ENCODE measurements at places on chromosomes 6 and 20.

- no peak for DNase-seq
These were observed 8.5 kb upstream of the TRIM40 start for GRCh38 chr6:30127238-30128093.

DNA sequence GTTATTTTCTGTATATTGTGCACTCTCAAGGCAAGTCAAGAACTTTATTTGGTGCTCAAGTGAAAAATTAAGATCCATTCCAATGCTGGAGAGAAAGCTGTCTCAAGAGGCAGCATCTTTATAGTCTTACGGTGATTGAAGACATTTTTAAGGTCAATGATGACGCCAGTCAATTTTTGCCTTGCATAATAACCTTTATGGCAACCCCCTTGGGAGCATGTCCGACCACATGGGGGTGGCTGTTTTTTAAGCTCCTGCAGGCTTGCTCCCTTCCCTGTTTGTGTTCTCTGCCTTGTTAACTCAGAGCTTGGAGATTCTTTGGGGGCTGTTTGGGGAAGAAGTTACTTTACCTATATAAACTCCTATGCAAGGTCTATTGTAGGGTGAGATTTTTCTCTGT, 109.6 kb upstream of the FERMT1 start:
- no peak for DNase-seq

- no peak for DNase-seq
These were observed 59.5 kb downstream of the CTCFL start for GRCh38 chr20:57465486-57465885.

- no peak for DNase-seq
These were observed 213.5 kb upstream of the FAM83B start for GRCh38 chr6:54632984-54633565.

- no peak for DNase-seq
These were observed 29.8 kb upstream of the MCHR2 start for GRCh38 chr6:100023798-100024197.

DNA sequence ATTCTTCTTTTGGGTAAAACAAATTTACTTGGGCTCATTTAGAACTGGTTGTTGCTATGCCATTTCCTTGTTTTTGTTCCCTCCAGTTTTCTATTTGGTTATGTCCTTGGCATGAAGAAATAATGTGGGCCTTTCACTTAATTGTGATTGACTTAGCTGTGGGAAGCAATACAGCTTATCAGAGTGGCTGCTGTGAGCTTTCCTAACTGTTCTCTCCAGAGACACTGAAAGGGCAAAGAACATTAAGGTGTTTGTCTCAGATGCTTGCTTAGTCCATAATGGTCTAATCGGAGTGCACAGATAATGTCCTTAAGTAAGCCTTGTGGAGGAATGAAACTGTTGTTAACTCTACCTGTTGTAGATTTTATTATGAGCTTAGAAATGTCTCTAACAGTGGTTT, 56.6 kb downstream of the SH3BGRL2 start:
- no peak for DNase-seq

DNA sequence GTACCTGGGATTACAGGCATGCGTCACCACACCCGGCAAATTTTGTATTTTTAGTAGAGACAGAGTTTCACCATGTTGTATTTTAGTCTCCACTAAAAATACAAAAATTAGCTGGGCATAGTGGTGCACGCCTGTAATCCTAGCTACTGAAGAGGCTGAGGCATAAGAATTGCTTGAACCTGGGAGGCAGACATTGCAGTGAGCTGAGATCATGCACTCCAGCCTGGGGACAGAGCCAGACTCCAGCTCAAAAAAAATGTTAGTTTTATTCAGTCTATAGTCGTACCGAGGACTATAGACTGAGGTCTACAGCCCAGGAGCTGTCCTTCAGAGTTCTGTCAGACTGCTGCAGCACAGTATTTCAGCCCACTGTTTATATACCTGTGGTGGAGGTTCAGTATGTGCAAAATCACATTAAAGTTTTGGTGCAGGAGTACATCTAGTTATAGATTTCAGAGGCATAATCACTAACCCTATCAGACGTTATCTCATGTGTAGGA, 3.6 kb upstream of the CASP8AP2 start:
- DNase-seq: no peak

- no peak for DNase-seq
These were observed 148.2 kb upstream of the AKAP12 start for GRCh38 chr6:151091571-151091970.

DNA sequence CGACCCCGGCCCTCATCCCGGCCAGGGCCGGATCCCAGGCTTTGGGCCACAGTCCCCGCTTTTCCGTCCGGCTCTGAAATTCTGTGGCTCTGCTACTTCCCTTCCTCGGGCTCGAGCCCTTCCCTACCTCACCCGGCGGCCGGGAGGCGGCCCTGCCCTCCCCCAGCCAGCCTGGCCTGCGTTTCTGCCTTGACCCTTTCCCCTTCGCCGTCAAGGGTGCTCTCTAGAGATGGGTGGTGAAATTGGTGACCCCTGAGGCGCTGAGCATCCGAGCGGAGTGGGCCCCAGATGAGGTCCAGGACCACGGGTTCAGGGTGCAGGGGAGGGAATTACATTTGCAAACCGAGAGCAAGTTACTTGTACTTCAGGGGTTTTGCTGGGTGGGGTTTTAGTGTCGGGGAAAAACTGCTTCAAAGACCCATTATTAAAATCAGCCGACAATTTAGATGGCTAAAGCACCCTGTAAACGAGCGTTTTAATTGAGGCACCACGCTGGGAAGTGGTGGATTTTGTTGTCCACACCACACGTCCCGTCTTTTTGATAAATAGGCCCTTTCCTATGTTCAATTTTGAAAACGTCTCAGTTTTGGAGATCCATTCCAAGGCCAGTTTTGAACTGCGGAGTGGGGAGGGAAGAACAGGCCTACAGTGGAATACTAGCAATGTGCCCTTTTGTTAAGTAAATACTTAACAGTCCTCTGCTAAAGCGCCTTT, 9.9 kb downstream of the TFAP2A start:
- DNase-seq: peak; percentile 9

- no peak for DNase-seq
These were observed 9.2 kb downstream of the SHPRH start for GRCh38 chr6:145954985-145955384.

DNA sequence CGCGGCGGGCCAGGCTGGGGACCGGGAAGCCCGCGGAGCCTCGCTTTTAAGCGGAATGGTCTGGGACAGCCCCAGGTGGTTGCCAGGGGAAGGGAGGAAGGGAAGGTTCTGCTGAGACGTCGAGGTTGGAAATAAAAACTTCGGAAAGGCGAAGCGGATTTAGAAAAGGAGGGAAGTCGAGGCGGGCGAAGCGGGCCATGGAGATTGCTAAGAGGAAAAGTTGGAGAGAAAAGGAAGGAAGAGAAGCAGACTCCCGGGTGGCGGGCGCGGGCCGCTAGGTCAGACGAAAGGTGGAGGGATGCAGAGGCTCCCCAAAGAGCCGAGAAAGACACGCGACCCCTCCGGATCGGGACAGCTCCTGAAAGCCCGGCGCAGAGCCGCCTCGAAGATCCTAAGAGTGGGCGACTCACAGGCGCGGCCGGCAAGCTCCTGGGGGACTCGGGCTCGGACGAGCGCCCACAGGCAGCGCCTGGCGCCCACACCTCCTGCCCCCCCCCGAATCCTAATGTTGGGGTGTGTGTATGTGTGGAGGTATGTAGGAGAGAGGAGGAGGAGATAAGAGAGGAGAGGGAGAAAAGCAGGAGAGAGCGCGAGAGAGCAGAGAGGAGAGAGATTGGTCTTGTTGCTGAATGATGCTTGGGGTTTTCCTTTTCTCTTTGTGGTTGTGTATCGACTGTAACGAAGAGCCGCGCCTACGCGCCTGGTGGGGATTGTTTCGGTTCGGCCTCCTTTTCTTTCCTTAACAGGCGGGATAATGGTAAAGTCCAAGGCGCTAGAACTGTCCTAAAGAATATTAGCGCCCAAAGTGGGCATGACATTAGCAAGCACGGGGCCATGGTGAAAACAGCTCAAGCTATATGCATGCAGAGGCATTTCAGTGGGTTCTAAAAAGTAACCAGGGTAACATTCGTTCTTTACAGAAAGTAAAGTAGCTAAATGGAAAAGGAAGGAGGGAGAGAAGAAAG, 1.5 kb downstream of the TFAP2B start:
- DNase-seq: no peak

GRCh38 chr6:92779746-92780145, 639.6 kb downstream of the EPHA7 start:
- peak; percentile 30 for DNase-seq

DNA sequence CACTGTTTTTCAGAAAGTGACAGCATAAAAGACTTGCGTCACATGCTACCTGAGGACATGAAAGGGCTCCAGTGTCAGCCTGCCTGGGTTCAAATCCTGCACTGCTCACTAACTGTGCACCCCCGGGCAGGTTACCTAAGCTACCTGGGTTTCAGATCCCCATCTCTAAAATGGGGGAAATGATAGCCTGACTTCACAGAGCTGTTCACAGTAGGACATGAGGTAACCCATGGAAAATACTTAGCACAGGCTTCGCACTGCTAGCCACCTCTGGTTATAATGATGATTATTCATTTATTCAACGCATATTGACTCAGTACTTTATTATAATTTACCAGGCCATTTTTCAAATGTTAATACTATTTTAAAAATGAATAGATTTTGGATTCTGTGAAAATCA, 23.0 kb downstream of the TBC1D7 start:
- no peak for DNase-seq

- DNase-seq: no peak
These were observed 637.7 kb upstream of the CITED2 start for GRCh38 chr6:140012150-140012549.

- DNase-seq: peak; percentile 33
These were observed 33.9 kb downstream of the SLC17A4 start for GRCh38 chr6:25788305-25788922.

DNA sequence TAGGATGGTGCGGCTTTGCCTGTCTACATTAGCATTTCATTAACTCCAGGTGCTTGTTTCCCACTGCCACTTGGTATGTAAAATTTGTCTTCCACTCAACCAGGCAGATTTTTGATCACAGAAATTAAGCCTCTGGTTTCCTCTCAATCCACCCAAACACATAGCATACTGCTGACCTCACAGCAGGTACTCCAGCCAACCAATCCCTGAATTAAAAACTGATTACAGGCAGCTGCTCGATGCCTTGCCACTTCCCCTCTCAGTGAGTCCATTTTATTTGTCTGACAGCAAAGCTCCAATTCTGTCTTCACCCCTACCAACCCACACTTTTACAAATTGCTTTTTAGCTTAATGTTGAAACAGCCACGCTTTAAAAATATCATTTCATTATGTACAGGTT, 95.2 kb downstream of the PLCB1 start:
- no peak for DNase-seq

DNA sequence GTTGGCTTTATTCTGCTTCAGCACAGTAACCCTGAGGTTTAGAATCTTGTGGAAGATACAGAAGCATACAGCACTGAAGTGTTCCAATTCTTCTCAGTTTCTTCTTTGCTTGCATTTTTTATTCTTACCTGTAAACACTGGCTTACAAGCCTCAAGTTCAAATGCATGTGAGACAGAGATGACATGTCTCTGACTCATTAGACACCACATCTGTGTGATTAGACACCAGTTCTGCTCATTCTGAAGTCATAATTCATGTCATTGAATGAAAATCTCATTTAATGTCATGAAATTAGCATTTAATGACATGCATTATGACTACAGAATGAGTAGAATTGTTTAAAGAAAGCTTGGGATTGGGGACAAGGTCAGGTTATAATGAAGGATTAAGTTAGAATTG, 5.8 kb downstream of the GZF1 start:
- DNase-seq: peak; percentile 74

- no peak for DNase-seq
These were observed 19.2 kb upstream of the SLC22A1 start for GRCh38 chr6:160102399-160102798.

- DNase-seq: no peak
These were observed 131.9 kb upstream of the BTN3A2 start for GRCh38 chr6:26232940-26233648.

DNA sequence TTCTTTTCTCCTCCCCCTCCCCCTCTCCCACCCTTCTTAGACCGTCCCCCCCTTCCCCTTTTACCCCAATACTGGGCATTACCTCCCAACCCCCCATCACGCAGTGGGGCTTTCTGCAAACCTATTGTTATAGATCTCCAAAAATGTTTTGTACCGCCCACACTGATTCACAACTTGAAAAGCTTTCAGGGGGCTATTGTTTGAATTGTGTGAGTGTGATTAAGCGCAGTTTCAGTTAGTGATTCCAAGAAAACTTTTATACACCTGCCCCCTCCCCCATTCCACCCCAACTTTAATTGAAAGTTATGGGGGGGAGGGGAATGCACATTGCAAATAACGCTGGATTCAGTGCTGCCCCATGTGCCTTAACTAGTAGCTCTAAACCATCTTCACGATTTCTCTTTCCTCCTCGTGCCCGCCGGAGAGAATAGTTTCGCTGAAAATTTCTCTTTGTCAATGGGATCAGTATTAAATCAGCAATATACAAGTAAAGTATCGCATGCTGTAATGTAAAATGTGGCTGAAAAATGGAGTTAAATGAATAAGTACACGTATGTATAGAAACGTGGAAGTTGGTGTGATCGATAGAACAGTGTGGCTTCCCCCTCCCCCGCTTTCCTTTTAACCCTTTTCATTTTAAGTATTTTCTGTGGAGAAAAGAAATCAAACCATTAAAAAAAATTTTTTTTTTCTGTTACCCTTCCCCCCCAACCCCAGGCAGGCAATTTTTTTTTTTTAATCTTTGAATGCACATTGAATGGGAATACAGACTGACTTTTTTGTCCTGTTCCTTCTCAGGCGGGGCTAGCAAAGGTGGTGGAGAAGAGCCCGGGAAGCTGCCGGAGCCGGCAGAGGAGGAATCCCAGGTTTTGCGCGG, 632 bp downstream of the LIN28B start:
- DNase-seq: no peak

DNA sequence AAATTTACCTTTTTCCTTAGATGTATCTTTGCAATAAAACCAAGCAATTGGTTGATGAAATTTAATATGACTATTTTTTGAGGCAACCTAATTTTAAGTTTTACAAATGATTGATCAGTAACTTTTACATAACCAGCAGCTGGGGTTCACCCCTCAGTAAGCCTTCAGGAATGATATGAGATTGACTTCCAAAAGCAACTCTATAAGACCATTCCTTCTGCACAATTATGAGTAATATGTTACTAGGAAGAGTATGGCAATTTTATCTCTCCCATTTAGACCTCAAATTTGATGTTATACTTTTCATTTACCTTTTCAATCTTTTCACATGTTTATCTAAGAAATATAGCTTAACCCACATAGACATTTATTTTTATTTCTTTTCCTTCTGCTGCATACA, 1546.3 kb downstream of the HACE1 start:
- DNase-seq: no peak

- no peak for DNase-seq
These were observed 5.6 kb downstream of the TOP1 start for GRCh38 chr20:41034239-41034638.

Data from RWPE1 (cell line).